Stimulated activated CD4-positive, alpha-beta T cell treated with anti-CD3 and anti-CD28 coated beads, Interleukin-1b, Interleukin-23, amount 100 ng/mL, for 1 hour (primary cell): ENCODE measurements at places on chromosomes 2 and 18.
A peak's percentile ranks its signal among the peaks of the same experiment; 100 is the strongest.

DNA sequence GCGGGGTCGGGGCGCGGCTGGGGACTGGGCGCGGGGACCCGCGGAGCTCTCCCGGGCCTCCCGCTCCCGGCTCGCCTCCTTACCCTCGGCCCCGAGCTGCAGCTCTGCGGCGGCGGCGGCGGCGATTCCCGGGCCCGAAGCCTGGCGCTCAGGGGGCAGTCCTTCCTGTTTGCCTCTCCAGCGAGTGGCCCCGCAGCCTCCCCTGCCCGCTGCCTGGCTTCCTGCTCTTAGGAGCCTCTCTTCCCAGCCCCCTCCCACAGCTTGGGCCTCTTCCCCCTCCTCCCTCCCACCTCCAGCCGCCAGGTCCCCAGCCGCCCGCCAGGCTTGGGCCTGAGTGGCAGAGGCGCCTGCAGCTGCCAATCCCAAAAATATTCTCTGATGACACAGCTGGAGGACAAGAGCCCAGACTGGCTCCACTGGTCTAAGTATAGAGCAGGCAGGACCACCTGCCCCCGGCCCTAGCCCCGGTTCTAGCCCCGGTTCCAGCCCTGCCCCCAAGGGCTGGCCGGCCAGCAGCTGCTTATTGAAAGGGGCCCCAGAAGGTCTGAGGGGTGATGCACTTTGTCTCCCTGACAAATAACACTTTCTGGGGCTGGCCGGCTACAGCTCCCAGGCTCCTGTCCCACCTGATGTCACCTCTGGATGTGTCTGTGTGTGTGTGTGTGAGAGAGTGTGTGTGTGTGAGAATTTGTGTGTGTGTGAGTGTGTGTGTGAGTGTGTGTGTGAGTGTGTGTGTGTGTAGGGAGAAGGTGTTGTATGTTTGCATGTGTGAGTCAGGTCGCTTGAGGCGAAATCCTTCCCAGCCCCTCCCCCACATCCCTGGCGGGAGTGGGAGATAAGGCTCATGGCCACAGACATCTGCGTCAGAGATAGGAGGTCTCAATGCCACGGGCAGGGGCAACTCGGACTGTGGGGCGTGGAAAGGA is at the start of gene OBSL1:
OBSL1 (minus strand) TSS at position 229 of the 926 bp plus-strand sequence. CDS start 307 bp downstream, outside the sequence.
- DNase-seq: no peak

- no peak for DNase-seq
Measured at GRCh38 chr2:182854375-182855105, 11.9 kb downstream of the FRZB start.

DNA sequence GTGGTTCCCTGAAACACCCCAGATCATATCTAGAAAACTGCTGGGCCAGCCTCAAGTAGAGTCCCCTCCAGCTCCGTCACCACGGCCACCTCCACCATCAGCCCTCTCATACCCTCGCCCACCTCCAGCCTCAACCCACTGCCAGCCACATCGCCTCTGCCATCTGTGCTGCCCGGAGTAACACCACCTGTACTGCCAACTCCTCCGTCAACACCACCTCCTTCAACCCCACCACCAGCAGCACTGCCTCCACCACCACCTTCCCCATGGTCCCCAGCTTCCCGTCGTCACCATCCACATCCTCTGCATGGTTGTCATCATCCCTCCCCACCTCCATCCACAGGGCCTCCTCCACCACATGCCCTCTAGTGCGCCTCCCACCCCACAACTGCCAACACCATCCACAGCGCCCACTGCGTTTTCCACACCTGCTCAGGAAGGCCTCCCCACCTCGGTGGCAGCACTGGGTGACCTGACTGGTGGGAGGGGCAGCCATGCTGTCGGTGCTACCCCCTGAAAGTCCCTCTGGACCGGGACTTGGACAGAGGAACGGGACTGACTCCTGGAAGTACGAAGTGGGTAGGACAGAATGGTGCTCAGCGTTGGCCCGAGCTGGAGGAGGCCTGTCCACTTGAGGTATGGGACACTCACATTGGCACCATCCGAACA is 1.6 kb downstream of the SNED1 start:
- DNase-seq: no peak

GRCh38 chr18:23661735-23662308 is 889 bp downstream of the ANKRD29 start:
- DNase-seq: no peak

DNA sequence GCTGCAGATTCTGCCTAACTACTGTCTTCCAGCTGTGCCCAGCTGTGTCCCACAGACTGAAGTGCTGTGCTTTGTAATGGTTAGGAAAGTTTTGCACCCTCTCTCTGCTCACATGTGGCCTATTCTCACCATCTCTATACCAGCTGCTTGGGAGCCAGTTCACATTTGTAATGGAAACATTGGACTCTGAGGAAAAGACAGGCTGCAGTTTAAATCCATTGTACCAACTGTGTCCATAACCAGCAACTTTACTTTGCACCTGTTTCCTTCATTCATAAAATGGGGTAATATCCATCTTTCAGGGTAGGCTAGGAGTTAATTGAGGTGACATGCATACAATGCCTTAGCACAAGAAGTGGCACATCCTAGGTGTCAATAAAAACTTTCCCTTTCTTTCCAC is 344.0 kb downstream of the TNS1 start:
- DNase-seq: no peak

- peak; percentile 3 for DNase-seq
Measured at GRCh38 chr2:71100195-71100964, 29.6 kb downstream of the MCEE start.

GRCh38 chr2:24050041-24050979 is 769 bp downstream of the FKBP1B start:
- no peak for DNase-seq

DNA sequence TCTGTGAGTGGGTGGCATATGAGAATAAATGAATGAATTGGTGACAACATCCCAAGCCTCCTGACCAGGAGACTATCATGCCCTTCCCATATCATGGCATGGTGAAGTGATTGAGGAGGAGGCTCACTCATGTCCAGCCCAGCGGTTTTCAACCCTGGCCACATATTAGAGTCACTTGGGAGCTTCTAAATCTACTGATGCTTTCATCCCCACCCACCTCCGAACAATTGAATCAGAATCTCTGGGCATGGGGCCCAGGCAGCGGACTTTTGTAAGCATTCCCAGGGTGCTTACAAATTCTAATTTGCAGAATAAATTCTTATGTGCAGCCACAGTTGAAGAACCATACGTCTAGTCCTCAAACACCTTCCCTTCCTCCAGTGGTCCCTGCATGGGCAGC is 81.7 kb upstream of the SEC11C start:
- DNase-seq: no peak

- DNase-seq: no peak
Measured at GRCh38 chr2:144924827-144925226, 404.9 kb upstream of the ZEB2 start.

DNA sequence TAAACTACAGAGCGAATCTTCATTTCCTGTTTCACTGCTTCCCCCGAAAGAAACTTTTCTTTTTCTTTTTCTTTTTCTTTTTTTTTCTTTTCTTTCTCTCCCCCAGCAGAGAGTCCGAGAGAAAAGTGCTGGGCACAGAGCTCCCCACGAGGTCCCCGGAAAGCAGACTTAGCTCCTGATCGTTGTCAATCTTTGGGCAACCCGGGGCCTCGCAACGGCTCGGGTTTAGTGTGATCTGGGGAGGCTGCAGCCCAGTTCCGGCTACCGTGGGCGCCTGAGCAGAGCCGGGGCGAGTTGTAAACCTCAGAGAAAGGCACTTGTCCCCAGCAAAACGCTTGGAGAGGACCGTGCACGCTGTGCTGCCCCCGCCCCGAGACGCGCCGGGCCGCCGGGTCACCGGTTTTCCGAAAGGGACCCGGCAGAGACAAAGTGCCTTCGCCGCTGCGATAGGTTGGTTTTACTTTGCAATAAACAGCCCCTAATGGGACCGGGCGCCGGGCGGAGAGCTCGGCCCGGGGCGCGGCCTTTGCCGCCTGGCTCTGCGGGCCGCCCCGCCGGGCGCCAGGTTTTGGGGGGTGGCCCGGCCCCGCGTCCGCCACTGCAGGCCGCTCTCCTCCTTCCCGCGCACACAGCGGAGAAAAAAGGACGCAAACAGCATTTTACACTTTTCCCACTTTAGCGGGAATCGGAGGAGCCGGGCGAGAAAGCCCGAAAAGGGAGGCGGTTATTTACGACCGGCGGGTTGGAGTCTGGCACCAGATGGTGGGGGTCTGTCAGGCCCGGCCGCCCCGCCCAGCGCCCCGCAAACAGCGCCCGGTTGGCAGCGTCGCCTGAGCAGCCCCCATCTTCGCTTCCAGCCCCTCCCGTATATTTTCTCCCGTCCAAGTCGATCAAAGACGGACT is 136.0 kb downstream of the INSIG2 start:
- no peak for DNase-seq

DNA sequence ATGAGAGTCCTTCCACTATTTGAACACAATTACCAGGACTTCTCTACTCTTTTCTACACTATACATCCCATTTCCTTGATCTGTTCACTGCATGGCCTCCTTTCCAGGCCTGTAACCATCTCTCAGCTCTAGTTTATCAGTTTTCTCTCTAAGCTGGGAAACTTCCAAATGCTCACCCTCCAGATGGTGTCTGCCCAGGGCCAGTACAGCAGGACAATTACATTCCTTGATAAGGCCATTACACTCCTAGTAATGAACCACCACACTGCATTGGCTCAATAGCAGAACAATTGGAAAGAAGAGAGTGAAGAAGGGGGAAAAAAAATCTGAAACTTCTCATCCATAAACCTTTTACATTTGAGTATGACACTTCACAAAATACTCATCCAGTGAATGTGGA is 359.1 kb downstream of the ALK start:
- DNase-seq: no peak

GRCh38 chr2:219998107-219998506 is 370.7 kb downstream of the SLC4A3 start:
- no peak for DNase-seq

DNA sequence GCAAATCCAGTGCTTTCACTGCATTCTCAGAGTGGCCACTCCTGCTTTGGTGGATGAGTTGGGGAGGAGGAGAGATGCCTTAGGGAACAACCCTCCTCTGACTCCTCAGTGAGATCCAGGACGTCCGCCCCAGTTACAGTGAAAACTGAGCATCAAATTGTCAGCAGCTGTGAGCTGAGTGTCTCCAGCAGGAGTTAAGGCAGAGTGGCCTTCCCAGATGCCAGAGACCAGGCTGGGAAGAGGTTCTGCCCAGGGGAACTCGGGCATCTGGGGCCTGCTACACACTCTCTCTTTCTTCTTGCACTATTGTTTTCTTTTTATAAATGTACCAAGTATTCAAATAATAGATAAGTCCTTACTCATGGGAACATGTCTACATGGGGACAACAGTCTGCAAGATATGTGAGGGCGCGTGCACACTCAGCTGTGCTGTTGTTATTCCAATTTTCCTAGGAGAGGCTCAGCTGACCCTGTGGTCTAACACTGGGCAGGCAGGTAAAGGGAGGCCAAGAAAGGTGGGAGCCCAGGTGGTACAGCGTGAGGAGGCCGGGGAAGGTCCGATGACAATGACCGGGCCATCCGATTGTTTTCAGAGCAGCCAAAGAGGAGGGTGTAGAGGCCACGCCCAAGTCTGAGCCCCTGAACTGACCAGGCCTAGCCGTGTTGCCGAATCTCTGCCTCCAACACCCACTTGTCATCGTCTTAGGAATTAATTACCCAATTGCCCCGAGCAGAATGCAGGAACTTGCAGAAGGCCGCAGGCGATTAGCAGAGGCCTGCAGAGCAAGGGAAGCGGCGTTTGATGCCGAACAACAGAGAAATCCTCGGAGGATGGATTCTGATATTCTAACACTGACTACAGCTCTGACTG is 166.9 kb downstream of the ANAPC1 start:
- no peak for DNase-seq

DNA sequence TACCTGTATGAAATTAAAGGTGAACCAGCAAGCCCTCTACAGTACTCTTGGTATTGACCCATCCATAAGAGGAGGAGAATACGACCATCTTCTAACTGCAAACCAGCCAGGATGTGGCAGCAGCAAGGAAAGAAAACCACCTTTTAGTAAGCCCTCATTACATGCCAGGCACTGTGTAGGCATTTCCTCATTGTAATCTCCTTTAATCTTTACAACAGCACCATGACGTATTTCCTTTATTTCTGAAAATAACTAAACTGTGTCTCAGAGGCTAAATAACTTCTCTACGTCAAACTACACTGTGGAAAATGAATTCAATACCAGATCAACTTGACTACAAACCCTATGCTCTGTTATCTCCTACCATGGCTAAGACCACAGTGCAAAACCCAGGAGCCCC is 18.2 kb downstream of the WDR35 start:
- DNase-seq: no peak

DNA sequence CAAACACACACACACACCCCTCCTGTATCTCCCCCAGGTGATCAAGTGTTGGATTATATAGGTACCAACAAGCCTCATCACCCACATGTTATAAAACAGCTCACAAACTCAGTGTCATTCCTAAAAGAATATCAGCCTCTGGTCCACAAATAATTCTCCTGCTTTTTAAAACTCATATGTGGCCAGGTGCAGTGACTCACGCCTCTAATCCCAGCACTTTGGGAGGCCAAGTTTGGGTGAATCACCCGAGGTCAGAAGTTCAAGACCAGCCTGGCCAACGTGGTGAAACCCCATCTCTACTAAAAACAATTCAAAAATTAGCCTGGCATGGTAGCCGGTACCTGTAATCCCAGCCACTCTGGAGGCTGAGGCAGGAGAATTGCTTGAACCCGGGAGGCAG is 87.8 kb downstream of the LRATD1 start:
- no peak for DNase-seq

GRCh38 chr18:57446322-57446721 is 11.1 kb downstream of the ONECUT2 start:
- no peak for DNase-seq

GRCh38 chr18:3360211-3360610 is 89.8 kb upstream of the TGIF1 start:
- no peak for DNase-seq

- DNase-seq: no peak
Measured at GRCh38 chr18:43819397-43819796, 542.1 kb upstream of the SYT4 start.

DNA sequence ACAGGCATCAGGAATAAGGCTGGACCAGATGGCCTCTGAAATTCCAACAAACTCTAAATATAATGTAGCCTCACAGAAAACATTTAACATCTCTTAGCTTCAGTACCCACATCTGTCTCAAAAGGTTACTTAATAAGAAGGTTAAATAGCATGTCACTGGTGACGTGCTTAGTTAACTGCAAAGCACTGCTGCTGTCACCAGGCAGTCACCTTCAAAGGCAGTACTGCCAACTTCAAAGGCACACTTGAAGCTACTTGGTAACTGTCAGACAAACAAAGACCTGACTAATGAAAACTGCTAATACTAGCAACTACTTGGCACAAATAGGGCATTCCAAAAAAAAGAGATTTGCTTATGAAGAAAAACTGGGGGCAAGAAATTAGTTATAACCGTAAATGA is 36.2 kb downstream of the EPG5 start:
- DNase-seq: no peak

GRCh38 chr2:236744281-236744705 is 174.7 kb downstream of the ACKR3 start:
- no peak for DNase-seq

DNA sequence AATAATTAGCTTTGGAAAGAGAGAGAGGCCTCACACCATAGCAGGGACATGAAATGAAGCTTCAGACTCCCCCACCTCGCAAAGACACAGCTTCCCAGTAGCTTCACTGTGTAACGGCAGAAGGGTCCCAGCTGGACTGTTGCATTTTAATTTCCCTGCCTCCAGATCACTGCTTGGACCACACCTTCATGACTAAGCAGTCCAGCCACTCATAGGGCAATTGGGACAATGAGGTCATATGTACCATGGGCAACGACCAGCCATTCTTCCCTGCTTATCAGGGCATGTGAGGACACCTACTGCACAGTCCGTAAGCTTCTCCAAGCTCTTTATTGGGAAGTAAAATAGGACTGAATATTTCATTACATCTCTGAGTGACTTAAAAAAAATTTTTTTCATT is 183.0 kb downstream of the MREG start:
- DNase-seq: no peak

- DNase-seq: no peak
Measured at GRCh38 chr2:232203936-232204335, 174.6 kb upstream of the ALPP start.
